Activated naive CD8-positive, alpha-beta T cell treated with anti-CD3 and anti-CD28 coated beads, Interleukin-2, amount 10 ng/mL, durations not matched to agents 7 days and 5 days (primary cell): ENCODE measurements at places on chromosomes 11 and 22. TPM values are rescaled to one million over a fixed set of nuclear protein-coding genes. Genes with fewer than 3 reads are reported as not detected.

Gene SEPTIN3
- 0.31 TPM for total RNA-seq

Gene APOBEC3F
- total RNA-seq: 41.4 TPM

Gene FIBIN
- not detected for total RNA-seq

Gene TBX10
- not detected for total RNA-seq

Gene OR5A1
- total RNA-seq: not detected

Gene CPT1B
- total RNA-seq: 85.2 TPM

Gene CHST1
- not detected for total RNA-seq

Gene PKDREJ
- not detected for total RNA-seq

Gene APOA1
- 0.45 TPM for total RNA-seq

Gene PARVG
- 238 TPM for total RNA-seq

Gene SMIM35
- 3.1 TPM for total RNA-seq

Gene CKAP5
- total RNA-seq: 135 TPM

Gene CYP2D6
- total RNA-seq: 4.4 TPM

Gene GGT5
- not detected for total RNA-seq

Gene PLXNB2
- 43.0 TPM for total RNA-seq

Gene EPS8L2
- 19.0 TPM for total RNA-seq

Gene XBP1
- total RNA-seq: 178 TPM

Gene ENTHD1
- 0.34 TPM for total RNA-seq

Gene POLR2F
- total RNA-seq: 61.4 TPM

Gene SYVN1
- 43.4 TPM for total RNA-seq

Gene BAIAP2L2
- 1.6 TPM for total RNA-seq

Gene NKAPD1
- total RNA-seq: 22.7 TPM

Gene PKNOX2
- not detected for total RNA-seq

Gene XKR3
- not detected for total RNA-seq

Gene KREMEN1
- total RNA-seq: 0.26 TPM

Gene RFPL1
- total RNA-seq: not detected

Gene TEAD1
- total RNA-seq: not detected

Gene DDIAS
- 10.6 TPM for total RNA-seq

Gene BATF2
- total RNA-seq: 1.2 TPM

Gene SSH3
- 27.0 TPM for total RNA-seq

Gene MRGPRX3
- total RNA-seq: not detected
